ENCODE measurements at places on chromosomes 6 and 20.

GRCh38 chr6:105646391-105646867, 243.5 kb upstream of the PREP start:
- no peak for DNase-seq

GRCh38 chr20:13775867-13776266, 8.9 kb downstream of the ESF1 start:
- DNase-seq, result no peak

- no peak for DNase-seq
Measured at GRCh38 chr6:64049736-64050135, 414.1 kb downstream of the PHF3 start.

DNA sequence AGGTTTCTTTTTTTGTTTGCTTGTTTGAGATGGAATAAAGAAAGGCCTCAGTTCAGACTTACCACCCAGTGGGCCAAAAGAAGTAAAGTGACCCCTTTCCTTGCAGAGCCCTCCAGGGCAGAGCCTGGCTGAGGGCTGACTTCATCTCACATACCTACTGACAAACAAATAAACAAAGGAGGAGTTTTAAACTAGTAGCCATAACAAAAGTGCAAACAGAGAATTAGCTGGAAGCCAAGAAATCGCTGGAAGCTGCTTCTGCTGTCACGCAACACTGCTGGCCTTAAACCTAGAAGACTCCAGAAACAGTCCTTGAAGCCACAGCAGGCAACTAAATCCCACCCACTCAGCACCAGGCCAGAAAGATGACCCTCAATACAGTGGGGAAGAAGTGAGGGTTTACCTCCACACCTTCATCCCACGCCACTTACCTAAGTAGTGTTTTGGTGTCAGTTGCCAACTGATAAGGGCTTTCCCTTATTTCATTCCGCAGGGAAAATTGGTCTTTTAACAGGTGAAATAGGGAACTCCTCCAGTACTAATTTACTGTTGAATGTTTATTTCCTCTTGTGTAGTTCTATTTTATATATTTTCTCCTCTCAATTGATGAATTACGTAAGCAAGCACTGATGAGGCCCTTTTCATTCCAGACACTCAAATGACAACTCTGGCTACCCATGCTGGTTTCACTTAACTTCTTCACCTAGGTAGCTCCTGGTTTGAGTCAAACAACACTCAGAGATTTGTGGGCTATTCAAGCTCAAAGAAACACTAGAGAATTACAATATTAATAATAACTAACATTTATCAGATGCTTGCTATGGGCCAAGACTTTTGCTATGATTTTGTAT, 46.2 kb downstream of the EDN1 start:
- no peak for DNase-seq

DNA sequence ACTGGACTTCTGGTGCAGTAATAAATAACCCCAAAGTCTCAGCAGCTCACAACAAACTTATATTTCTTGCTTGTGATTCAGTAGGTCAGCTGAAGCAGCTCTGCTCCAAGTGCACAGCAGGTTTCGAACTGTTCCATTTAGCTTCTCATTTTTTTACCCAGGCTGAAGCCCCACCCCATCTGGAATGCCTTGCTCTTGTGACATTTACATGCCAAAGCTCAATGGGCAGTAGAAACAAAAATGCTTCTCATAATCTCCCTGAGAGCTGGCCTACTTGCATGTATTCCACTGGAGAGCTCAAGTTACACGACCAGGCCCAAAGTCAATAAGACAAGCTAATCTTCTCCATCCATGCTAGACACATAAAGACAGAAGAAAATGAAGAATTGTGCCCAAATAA, 165.2 kb downstream of the HAO1 start:
- peak; percentile 52 for DNase-seq

GRCh38 chr20:58432186-58432954, 43.3 kb downstream of the VAPB start:
- DNase-seq, result peak; percentile 61

- no peak for DNase-seq
Measured at GRCh38 chr6:140083375-140083774, 708.9 kb upstream of the CITED2 start.

DNA sequence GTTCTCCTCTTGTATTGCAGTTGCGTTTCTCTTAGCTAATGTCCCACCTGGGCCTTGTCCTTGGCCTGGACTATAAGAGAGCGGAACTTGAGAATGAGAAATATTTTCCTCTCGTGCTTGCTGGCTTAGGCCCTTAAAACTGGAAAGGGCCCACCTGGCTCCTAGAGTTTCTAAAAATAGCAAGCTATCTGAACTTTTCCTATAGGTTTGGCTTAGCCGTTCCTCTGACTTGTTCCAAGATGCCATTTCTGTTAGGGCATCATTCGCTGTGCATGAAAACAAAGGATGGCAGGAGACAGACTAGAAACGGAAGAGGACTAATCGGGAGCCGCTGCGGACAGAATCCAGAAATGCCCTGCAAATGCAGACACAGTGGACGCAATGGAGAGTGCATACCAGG, 4.5 kb downstream of the RIPOR3 start:
- DNase-seq, result no peak

DNA sequence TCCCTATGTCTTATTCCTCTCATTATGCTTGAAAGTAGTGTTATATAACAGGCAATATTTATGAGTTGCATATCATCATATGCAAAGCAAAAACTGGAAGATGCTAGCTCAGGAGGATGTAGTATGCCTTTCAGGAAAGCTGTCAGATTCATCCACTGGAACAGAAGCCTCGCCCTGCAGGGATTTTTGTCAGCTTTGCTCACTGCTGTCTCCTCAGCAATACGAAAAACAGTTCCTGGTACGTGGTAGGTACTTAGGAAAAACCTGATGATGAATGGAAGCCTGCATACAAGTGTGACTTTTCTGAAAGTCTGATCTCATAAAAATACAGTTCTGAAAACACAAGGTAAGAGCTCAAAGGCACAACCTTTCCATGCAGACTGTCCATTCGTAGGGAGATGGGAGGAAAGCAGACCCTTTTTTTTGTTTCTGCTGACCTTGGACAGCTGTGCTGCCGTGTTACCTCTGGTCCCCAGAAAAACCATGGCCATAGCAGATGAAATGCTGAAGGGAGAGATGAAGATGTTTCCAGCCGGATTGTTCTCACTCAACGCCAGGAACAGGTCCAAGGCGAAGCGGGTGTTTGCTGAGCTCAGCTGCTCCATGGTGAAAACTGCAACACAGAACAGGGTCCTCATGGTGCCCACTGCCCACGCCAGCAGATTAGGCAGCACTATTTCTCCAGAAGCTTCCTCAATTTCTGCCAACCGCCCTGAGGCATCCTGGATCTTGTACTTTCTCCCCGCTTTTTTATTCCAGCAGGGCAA, 1.5 kb downstream of the SERPINB1 start:
- DNase-seq, result no peak

DNA sequence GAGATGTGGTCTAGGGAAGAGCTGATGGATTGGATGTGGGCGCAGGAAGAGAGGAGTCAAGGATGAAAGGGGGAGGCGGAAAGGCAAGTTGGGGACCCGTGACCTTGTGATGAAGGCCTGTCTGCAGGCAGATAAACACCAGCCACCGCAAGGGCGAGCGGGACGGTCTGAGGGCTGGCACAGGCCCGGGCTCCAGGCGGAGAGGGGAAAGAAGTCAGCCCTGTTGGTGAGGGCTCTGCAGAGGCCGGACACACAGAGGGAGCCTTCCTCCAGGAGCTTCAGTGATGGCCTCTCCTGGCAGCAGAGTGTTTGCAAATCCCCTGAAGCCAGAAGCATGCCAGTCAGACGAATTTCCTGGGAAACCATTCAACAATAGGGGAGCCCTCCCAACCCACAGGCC, 112.2 kb downstream of the ZDHHC14 start:
- no peak for DNase-seq

DNA sequence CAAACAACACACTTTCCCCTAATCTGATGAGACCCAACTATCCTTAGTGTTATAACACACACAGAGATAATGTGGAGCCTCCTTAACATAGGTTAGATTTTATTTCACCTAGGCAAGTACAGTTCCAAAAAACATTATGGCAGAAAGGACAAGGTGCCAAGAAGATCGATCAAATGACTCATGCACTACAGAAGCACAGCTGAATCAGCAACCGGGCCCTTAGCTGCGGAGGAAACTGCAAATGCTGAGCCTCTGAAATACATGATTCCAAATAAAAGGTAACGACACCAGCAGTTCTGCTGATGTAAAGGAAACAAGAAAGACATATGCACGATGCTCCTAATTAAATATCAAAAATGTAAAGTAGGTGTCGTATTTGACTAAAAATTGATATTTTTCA, 19.9 kb upstream of the MUC21 start:
- no peak for DNase-seq

DNA sequence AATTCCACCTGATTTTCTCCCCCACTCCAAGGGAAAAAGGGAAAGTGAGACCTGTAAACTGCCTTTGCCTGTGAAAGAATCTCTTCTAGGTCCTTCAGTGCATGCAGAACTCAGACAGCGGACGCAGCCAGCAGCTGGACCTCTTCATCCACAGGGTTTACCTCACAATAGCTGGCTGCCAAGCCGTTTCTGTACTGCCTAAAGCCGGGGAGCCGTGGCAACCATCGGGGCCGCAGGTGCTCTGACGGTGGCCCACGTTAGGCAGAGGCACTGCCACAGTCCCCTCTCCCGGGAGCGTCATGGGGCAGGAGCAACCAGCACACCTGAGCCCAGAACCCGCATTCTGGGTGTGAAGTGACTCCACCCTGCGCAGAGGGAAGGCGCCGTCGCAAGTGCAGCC, 206.1 kb downstream of the TTLL2 start:
- no peak for DNase-seq

DNA sequence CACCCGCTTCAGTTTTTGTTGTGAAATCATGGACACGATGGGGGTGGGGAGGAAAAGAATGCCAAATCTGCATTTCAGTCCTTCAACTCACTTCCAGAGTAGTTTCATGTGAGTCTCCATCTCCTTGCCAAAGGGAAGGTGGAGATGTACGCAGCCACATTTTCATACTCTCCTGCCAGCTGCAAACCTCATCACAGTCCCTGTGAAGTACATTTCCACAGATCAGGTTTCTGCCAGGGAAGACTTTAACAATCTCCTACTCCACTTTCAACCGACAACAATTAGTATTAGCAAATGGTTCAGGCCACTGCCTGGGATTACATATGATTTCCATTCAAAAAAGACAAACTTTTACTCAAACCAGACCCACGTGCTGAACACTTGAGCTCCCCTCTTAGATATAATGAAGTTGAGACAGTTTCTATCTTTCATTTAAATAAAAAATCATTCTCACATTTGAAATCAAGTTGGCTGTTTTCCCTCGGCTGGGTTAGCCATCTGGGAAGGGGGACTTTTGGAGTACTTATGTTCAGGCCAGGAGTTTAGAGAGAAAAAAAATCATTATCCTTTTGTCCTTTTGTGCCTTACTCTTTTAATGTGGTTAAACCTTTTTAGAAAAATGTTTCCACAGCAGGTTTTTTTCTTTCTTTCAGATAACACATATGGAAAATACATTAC, 51.0 kb upstream of the CEP162 start:
- no peak for DNase-seq

GRCh38 chr6:41707565-41708200, 27.7 kb downstream of the TFEB start:
- no peak for DNase-seq

DNA sequence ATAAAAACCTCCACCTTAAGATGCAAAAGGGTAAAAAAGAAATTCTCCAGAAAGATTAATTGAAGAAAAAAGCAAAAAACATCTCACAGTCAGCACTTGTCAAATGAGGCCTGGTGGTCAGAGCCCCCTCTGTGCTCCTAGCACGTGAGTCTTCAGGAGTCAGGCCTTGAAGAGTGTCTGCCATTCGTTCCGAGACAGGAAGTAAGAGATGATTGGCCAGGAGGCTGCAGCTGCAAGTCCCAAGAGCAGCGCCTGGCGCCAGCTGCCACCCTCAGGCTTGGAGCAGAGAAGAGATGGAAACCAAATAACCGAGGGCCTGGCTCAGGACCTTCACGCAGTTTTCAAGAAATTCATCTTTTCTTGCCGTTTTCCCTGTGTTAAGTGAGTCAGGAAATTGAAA, 65.0 kb downstream of the FAM120B start:
- peak; percentile 37 for DNase-seq

DNA sequence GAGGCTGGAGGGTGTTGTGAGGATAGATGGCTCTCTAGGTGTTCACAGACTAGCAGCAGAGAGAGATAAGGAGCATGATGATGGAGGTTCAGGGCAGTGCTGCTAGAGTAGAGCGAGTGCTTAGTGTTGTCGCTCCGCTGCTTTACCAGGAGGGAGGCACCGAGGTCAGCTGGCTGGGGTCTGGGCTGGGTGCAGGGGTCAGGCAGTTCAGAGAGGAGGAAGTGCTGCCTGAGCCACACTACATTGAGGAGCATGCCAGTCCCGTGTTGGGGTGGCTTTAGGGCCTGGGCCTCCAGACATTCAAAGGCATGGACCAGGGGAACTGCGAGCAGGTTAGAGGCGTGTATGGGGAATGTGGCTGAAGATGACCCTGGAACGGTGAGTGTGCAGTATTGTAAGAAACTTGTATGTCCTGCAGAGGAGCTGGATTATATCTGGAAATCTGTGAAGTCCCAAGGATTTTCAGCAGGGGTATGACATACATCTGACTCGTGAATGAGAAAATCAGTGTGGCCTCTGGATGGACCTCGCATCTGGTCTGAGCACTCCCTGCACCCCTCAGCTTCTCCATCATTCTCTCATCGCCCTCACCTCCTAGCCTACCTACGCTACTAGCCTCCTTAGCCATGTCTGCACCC, 66.9 kb downstream of the IGF2R start:
- DNase-seq, result no peak

DNA sequence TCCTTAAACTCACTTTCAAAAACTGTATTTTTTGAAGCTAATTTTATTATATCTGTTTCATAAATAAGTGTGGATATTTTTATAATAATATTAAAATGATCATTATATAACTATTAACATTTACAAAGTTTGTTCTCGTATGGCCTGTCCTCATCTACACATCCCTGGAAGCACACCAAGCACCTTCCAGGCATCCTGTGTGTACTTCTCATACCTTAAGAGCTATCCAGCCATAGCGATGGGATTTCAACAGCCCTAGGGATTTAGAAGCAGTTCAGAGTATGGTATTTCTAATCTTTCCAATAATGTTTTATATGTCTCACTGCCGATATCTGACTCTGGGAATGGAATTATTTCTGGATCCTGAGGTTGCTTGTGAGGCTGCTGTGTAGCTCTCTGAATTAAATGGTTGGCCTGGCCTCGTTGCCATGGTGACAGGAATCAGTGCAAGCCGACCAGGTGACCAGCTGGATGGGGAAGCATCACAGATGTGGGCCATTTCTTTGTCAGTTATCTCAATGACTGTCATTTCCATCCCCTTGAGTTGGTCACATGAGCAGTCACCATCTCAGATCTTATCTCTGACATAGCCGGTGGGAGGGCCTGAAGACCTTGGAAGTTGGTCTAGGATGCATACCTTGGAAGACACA, 265.2 kb upstream of the RIN2 start:
- DNase-seq, result no peak

GRCh38 chr6:14212020-14212419, 94.4 kb downstream of the CD83 start:
- DNase-seq, result no peak

Measured in AG08396 (cell line).